ENCODE measurements at places on chromosomes 5 and 9. TPM values are rescaled to one million over a fixed set of nuclear protein-coding genes. Genes with fewer than 3 reads are reported as not detected.

- no peak overlapping the region for H3K27ac ChIP-seq
- H3K36me3 ChIP-seq = no peaks in the 10 kb centered on the region
- no peak for DNase-seq
- H3K27me3 ChIP-seq = no peaks in the 10 kb centered on the region
- no peaks in the 10 kb centered on the region for H3K4me1 ChIP-seq
Observed at GRCh38 chr5:153896117-153896516, 142.6 kb downstream of the FAM114A2 start.

DNA sequence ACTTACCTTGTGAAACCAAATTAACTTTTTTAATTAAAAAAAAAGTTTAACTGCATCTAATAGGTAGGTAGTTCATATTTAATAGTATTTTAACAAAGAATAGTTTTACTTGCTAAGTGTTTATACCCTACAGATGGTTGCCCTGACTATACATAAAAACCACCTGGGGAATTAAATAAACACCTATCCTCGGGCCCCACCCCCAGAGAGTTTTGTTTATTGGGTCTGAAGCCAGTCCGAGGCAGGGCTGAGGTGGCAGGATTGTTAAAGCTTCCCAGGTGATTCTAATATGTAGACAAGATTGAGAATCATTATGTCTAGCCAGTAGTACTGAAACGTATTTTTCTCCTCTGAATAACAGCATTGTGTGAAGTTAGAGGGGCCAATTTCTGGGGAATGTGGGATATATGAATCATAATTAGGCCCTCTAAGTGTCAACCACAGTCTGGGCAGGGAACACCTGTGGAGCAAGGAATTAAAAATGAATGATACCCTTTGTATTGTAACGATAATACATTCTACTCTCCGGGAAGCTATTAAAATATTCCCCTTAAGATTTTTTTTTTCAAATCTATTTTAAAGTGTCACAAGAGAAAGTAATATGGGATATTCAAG, 5.6 kb upstream of the PAM start:
- H3K27ac ChIP-seq = no peak overlapping the region
- H3K4me3 ChIP-seq = no peak overlapping the region
- no peak for DNase-seq
- no peaks in the 10 kb centered on the region for H3K27me3 ChIP-seq
- peaks cover 10% of the 10 kb centered on the region for H3K4me1 ChIP-seq

- H3K27me3 ChIP-seq = no peaks in the 10 kb centered on the region
- H3K4me1 ChIP-seq = no peaks in the 10 kb centered on the region
- H3K36me3 ChIP-seq = no peaks in the 10 kb centered on the region
- DNase-seq = no peak
- H3K4me3 ChIP-seq = no peak overlapping the region
- no peak overlapping the region for H3K27ac ChIP-seq
Observed at GRCh38 chr5:63155310-63155631, 576.7 kb downstream of the LRRC70 start.

- no peak overlapping the region for H3K4me3 ChIP-seq
- DNase-seq = no peak
- H3K27me3 ChIP-seq = no peaks in the 10 kb centered on the region
- H3K36me3 ChIP-seq = no peaks in the 10 kb centered on the region
- no peak overlapping the region for H3K27ac ChIP-seq
- no peaks in the 10 kb centered on the region for H3K4me1 ChIP-seq
Observed at GRCh38 chr5:14440582-14441431, 140.8 kb upstream of the OTULINL start.

DNA sequence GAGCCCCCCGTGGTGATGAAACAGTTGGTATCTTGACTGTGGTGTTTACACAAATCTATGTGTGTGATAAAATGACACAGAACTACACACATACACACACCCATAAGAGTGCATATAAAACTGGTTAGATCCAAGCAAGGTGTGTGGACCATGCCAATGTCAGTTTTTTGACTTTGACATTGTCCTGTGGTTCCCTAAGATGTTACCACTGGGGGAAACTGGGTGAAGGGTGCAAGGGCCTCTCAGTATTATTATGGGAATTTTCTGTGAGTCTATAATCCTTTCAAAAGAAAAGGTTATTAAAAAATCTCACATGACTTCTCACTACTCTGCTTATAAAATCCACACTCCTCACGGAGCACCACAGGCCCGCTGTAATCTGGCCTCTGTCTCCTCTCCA, 13.4 kb upstream of the KCNIP1 start:
- DNase-seq = no peak
- H3K4me3 ChIP-seq = no peak overlapping the region
- H3K36me3 ChIP-seq = no peaks in the 10 kb centered on the region
- no peaks in the 10 kb centered on the region for H3K4me1 ChIP-seq

GRCh38 chr5:89041976-89042375, 159.0 kb upstream of the MEF2C start:
- H3K36me3 ChIP-seq = no peaks in the 10 kb centered on the region
- no peak overlapping the region for H3K4me3 ChIP-seq
- no peak overlapping the region for H3K27ac ChIP-seq

DNA sequence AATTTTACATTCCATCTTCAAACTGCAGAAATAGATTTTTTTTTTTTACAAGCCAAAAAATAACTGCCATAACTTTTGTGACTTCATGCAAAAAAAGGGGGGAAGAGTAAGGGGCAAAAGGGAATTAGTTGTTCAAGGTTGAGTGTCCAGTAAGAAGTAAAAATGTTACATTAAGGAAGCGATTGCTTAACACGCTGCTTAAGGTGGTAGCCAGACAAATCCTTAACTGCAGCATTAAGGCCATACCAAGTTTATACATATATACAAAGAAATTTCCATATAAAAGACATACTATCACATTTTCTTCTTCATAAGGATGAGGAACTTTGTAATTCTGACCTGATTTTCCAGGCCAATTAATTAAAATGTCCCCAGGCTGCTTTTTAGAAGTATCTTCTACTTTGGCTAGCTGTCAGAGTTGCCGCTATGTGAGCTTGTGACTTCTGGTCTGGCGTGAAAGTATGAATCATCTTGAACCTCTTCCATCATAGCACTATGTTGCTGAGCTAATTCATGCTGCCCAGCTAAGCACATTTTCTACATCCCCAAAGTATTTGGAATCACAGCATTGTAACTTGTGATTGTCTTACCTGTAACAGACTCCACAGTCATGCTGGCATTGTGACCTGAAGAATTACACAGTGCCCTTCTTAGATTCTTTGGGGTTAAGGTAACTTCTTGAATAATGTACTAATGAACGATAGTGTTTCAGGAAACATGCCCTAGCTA, 40.0 kb downstream of the G3BP1 start:
- DNase-seq = no peak
- H3K36me3 ChIP-seq = peaks cover 22% of the 10 kb centered on the region
- no peaks in the 10 kb centered on the region for H3K4me1 ChIP-seq
- H3K27ac ChIP-seq = no peak overlapping the region
- no peak overlapping the region for H3K4me3 ChIP-seq

DNA sequence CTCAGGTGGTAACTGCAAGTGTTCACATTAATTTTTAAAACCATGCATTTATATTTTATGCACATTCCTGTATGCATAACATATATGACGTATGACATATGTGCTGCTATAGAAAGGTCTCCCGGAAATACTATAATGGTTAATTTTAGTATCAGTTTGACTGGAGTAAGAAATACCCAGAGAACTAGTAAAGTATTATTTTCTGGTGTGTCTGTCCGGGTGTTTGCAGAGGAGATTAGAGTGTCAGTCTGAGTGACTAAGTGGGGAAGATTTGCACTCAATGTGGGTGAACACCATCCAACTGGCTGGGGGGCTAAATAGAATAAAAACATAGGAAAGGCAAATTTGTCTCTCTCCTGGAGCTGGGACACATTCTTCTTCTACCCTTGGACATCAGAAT, 26.9 kb downstream of the UIMC1 start:
- DNase-seq = no peak
- no peak overlapping the region for H3K4me3 ChIP-seq
- no peak overlapping the region for H3K27ac ChIP-seq
- no peaks in the 10 kb centered on the region for H3K27me3 ChIP-seq

GRCh38 chr9:96383165-96383942, at the start of gene SLC35D2:
Gene SLC35D2, minus strand, starts transcription at chr9:96383711. Its CDS starts 77 bp downstream, at chr9:96383634.
- no peaks in the 10 kb centered on the region for H3K36me3 ChIP-seq
- H3K4me3 ChIP-seq = peak within 1 kb of the TSS; percentile 71
- peak within 1 kb of the TSS; percentile 65 for H3K27ac ChIP-seq
- no peaks in the 10 kb centered on the region for H3K27me3 ChIP-seq

- no peak overlapping the region for H3K27ac ChIP-seq
- H3K27me3 ChIP-seq = no peaks in the 10 kb centered on the region
- DNase-seq = no peak
- H3K36me3 ChIP-seq = no peaks in the 10 kb centered on the region
Observed at GRCh38 chr9:19926774-19927173, 137.9 kb upstream of the SLC24A2 start.

GRCh38 chr5:148237785-148238417, 424 bp upstream of the MARCOL start:
- H3K27ac ChIP-seq = no peak overlapping the region
- DNase-seq = no peak
- no peak overlapping the region for H3K4me3 ChIP-seq
- no peaks in the 10 kb centered on the region for H3K36me3 ChIP-seq
- H3K4me1 ChIP-seq = no peaks in the 10 kb centered on the region

- no peaks in the 10 kb centered on the region for H3K4me1 ChIP-seq
- no peaks in the 10 kb centered on the region for H3K36me3 ChIP-seq
- no peak overlapping the region for H3K4me3 ChIP-seq
Observed at GRCh38 chr9:92504881-92505280, 22.6 kb upstream of the ASPN start.

DNA sequence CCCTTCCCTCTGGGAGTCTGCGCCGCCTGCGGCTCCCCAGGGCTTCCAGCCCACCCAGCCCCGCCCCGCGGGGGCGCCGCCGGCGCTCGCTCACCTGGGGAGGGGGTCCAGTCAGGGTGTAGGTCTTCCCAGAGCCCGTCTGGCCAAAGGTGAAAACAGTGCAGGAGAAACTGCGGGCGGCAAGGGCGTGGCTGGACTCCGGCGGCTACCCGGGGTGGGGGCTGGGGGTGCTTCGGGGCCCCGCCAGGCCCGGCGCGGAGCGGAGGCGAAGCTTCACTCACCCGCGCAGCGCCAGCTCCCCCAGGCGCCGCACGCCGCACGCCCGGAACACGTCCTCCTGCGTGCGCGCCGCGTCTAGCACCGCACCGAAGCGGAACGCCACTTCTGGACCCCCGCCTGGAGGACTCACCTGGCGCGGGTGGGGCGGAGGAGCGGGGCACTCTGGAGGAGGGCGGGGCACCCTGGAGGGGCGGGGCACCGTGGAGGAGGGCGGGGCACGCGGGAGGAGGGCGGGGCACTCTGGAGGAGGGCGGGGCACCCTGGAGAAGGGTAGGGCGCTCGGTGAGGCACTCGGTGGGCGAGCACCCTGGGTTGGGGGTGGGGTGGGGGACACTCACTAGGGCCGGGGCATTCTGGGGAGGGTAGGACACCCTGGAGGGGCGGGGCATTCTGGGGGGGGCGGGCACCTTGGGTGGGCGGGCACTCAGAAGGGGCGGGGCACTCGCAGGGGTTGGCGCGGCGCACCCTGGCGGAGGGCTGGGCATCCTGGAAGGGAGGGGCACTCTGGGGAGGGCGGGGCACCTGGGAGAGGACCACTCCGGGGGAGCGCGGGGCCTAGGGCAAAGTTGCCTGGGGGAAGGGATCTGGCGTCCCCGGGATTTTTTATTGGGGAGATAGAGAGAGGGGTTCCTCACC, 814 bp downstream of the KIF12 start:
- peaks cover 5% of the 10 kb centered on the region for H3K27me3 ChIP-seq
- no peak overlapping the region for H3K4me3 ChIP-seq
- no peaks in the 10 kb centered on the region for H3K36me3 ChIP-seq
- peaks cover 5% of the 10 kb centered on the region for H3K4me1 ChIP-seq
- H3K27ac ChIP-seq = no peak overlapping the region
- peak; percentile 5 for DNase-seq

GRCh38 chr5:91139572-91140200, 243.4 kb downstream of the ARRDC3 start:
- H3K36me3 ChIP-seq = no peaks in the 10 kb centered on the region
- DNase-seq = no peak
- H3K4me1 ChIP-seq = no peaks in the 10 kb centered on the region
- no peaks in the 10 kb centered on the region for H3K27me3 ChIP-seq
- H3K4me3 ChIP-seq = no peak overlapping the region

Gene GRIN1
- total RNA-seq = not detected

Gene PCDHGA9
- 0.25 TPM for total RNA-seq

Gene CA9
- not detected for total RNA-seq

Gene IL13
- not detected for total RNA-seq

Gene WDR38
- not detected for total RNA-seq

Data from CD4-positive, alpha-beta memory T cell (primary cell).